ENCODE measurements at places on chromosomes 1 and 21.

DNA sequence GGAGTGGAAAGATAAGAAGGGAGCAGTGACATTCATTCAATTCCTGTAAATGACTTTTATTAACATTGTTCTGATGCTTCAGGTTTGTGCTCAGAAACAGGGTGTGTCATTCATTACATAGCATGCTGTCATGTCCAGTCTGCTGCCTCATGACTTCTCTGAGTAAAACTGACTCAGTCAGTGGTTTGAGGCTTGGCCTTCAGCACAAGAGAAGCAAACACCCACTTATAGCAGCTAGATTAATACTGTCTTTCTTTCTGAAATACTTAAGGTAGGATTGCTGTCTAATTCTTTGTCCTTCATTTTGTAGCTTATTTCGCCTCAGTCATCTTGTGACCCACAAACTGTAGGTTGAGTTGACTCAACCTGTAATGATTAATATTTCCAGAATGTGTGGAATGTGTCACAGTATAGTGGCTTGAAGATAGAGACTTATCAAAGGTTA is 32.9 kb downstream of the RASAL2 start:
- DNase-seq: peak; percentile 65

GRCh38 chr1:200118779-200119505 is 91.4 kb downstream of the NR5A2 start:
- no peak for DNase-seq

- DNase-seq: no peak
Measured at GRCh38 chr1:56258371-56258770, 321.0 kb downstream of the PLPP3 start.

DNA sequence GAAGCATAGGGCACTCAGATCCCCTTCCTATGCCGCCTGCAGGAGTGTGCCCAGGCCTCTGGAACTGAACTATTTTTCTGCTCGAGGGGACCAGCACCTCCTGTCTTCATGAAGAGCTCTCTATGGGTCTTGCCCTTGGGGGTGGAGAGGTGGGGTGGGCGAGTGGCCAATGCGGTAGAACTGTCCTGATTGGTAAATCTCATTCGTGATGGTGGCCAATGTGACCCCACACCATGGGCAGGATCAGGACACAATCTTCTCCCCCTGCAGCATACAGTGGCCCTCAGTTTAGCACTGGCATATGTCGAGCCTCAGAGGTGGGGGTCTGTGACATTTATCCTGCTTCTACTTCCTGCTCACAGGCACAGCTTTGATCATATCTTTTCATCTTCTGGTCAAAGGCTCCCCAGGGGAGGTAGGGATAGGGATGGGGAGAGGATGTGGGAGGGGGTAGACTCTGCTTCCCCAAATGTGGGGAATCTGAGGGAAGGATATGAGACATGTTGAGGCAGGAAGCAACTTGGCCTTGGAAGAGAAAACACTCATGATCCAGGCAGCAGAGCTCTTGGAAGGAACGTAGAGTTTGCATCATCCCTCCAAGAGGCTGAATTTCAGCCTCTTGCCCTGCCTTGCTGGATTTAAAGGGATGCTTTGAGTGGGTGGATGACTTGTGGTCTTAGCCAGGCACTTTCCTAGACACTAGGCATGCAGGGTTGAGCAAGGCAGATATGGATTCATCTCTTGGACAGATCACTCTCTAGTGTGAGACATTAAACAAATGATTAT is 81.8 kb downstream of the LAMC2 start:
- DNase-seq: peak; percentile 69

All from amniotic stem cell (primary cell).